ENCODE measurements at places on chromosomes 2 and 18. TPM values are rescaled to one million over a fixed set of nuclear protein-coding genes. Genes with fewer than 3 reads are reported as not detected.

The ATP8B1 gene
- 33.1 TPM for polyA plus RNA-seq

GRCh38 chr18:80105369-80106167 is 3.5 kb upstream of the ADNP2 start:
- DNase-seq = no peak

DNA sequence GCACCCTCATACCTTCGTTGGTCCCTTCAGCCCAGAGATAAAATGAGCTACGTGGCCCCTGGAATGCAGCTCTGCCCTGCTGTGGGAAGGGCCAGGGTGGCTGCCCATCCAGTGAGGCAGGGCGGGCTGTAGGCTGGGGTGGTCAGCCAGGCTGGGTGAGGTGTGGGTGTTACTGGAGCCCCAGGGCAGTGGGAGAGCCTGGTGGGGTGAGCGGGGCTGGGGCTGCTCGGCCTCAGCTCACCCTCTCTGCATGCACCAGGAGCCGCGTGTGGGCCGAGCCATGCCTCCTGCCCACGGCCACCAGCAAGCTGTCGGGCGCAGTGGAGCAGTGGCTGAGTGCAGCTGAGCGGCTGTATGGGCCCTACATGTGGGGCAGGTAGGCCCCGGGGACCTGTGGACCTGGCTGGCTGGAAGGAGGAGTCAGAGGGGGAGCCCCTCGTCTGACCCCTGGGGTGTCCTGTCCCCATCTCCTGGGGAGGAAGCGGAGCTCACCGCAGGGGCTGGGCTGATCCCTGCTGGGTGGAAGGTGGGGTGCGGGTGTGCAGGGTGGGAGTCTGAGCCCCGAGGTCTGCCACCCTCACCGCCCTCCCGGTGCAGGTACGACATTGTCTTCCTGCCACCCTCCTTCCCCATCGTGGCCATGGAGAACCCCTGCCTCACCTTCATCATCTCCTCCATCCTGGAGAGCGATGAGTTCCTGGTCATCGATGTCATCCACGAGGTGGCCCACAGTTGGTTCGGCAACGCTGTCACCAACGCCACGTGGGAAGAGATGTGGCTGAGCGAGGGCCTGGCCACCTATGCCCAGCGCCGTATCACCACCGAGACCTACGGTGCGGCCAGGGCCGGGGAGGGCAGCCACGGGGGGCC is 5.5 kb downstream of the RNPEPL1 start:
- DNase-seq = peak; percentile 42

The ADAM23 gene
- polyA plus RNA-seq = 1.5 TPM

The PLA2R1 gene
- polyA plus RNA-seq = 31.3 TPM

GRCh38 chr2:201813996-201814760 is 7.8 kb downstream of the CDK15 start:
- DNase-seq = no peak

The NEU2 gene
- polyA plus RNA-seq = not detected

The VWC2L gene
- polyA plus RNA-seq = not detected

DNA sequence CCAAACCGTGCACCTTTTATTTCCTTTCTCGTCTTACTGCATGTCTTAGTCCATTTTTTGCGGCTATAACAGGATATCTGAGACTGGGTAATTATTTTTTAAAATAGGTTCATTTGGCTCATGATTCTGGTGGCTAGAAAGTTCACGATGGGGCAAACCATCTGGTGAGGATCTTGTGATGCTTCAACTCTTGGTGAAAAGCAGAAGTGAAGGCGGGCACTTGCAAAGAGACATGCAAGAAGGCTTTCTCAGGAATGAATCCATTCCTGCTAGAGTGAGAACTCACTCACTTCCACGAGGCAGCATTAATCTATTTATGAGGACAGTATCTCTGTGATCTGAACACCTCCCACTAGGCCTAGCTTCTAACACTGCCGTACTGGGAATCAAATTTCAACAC is 327.1 kb upstream of the RBMS1 start:
- no peak for DNase-seq

The PROKR1 gene
- polyA plus RNA-seq = not detected

The SCYGR3 gene
- not detected for polyA plus RNA-seq

- DNase-seq = no peak
Observed at GRCh38 chr2:36613801-36614200, 15.8 kb upstream of the FEZ2 start.

The DPP10 gene
- not detected for polyA plus RNA-seq

The NT5DC4 gene
- polyA plus RNA-seq = not detected

DNA sequence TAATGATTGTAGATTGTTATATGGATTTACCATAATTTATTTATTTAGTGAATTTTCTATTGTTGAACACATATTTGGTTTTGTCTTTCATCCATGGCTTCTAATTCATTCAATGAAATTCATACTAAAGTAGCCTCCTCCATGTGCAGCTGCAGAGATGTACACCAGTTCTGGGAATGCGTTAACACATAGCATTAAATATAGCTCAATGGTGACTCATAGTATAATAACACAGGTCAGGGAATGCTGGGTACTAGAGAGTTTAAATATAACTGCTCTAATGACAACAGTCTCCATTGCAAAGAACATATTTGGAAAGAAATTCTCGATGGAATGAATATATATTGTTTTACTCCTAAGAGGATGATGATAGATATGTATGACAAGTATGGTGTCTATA is 1190.2 kb upstream of the NRXN1 start:
- no peak for DNase-seq

The SLC40A1 gene
- polyA plus RNA-seq = 170 TPM

The TANK gene
- 33.1 TPM for polyA plus RNA-seq

The KCNF1 gene
- not detected for polyA plus RNA-seq

The ANO7 gene
- polyA plus RNA-seq = not detected

- DNase-seq = no peak
Observed at GRCh38 chr18:76442413-76443171, 52.5 kb downstream of the ZNF516 start.

- no peak for DNase-seq
Observed at GRCh38 chr2:3430172-3430571, 50.7 kb downstream of the TRAPPC12 start.

DNA sequence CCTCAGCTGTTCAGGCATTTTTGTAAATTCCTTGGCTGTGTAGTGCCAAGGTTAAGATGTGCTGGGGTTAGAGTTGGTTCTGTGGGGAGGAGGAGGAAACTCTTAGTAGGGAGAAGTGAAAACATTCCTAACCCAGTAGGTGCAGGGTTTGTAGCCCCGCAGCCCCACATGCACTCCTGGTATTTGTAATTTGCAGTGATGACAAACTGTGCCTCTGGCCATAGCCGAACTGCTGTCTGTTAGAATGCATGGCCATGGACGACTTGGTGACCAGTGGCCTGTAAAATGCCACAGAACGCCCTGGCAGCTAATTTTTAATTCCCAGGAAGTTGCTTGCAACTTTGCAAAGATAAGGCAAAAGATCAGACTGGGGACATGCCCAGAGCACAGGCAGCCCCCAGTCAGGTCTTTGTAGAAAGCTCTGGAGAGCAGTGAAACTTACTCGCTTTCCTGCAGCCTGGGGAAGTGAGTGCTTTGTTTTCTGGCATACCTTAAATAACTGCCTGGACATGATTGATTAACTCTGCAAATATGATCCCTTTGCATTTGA is 38.4 kb downstream of the LYPD6B start:
- no peak for DNase-seq

- no peak for DNase-seq
Observed at GRCh38 chr2:61620244-61621159, 82.3 kb upstream of the XPO1 start.

The KCNE4 gene
- polyA plus RNA-seq = 4.4 TPM

- no peak for DNase-seq
Observed at GRCh38 chr2:46520130-46520711, 40.9 kb downstream of the TMEM247 start.

- DNase-seq = no peak
Observed at GRCh38 chr2:31411771-31412170, 2.8 kb downstream of the XDH start.

The MAB21L4 gene
- polyA plus RNA-seq = not detected

GRCh38 chr2:45962177-45962921 is 310.9 kb downstream of the PRKCE start:
- peak; percentile 78 for DNase-seq

- DNase-seq = no peak
Observed at GRCh38 chr2:12071318-12071717, 324.9 kb downstream of the LPIN1 start.

Data from aorta (tissue), 5 donors.